CD4-positive, alpha-beta memory T cell (primary cell): ENCODE measurements at places on chromosomes 1 and 21. TPM values are rescaled to one million over a fixed set of nuclear protein-coding genes. Genes with fewer than 3 reads are reported as not detected.

DNA sequence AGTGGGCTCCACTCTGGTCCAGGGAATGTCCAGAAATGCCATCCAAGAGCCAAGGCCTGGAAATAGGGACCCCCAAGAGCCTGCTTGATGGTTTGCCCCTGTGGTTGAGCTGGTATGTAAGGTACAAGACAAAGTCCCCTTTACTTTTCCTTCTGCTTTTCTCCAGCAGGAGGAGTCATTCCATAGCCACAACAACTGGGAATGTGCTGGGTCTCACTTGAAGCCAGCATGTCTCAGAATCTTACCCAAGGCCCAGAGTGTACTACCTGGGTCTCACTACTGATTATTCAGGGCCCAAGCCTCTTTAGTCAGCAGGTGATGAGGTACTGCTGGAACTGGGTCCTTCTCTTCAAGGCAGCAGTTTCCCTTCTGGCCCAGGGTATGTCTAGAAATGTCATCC is 62.1 kb upstream of the CD55 start:
- no peak for DNase-seq

The F5 gene
- total RNA-seq: 4.9 TPM

DNA sequence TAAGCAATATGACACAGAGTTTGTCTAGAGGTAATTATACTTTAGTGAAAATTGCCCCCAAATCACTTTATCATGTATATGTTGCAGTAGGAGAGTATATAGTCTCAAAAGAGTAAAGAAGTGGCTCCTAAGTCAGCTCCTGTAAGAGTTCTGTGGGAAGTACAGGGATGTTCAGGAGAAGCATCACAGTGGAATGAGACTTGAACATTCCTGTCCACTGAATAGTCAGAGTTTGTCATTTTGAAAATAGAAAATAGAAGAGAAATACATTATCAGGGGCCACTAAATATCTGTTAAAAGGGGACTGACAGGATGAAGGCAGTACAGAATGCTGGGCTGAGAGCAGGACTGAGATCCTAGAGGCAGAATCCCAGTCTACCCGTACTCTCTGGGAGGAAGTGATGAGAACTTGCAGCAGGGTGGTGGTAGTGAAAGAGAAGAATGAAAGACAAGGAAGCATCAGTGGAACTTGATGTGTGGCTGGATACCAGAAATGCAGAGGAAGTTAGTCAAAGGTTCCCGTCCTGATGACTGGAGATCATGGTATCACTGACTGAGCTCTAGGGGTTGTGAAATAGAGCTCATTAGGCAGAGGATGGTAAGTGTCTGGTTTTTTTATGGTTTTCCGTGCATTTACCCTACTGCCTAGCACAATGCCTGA is 153.4 kb downstream of the FMN2 start:
- no peak for DNase-seq

DNA sequence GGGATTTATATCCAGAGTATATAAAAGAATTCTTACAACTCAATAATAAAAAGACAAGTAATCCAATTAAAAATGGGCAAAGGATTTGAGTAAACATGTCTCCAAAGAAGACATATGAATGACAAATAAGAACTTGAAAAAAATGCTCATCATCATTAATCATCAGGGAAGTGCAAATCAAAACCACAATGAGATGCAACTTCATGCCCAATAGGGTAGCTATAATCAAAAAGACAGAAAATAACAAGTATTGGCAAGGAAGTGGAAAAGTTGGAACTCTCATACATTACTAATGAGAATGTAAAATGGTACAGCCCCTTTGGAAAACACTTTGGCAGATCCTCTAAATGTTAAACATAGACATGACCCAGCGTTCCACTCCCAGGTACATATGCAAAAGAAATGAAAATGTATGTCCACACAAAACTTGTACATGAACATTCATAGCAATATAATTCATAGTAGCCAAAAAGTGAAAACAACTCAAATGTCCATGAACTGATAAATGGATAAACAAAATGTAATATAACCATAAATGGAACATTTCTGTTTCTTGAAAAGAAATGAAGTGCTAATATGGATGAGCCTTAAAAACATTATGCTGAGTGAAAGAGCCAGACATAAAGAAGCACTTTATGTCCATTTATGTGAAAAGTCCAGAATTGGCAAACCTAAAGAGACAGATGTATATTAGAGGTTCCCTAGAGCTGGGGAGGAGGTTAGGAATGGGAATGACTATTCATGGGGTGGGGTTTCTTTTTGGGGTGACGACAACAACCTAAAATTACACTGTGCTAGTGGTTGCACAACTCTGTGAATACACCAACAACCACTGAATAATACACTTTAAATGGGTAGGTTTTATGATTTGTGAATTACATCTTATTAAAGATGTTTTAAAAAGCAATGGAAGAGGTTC is 259.7 kb downstream of the RHOU start:
- no peak for DNase-seq

- no peak for DNase-seq
These were observed 10.1 kb upstream of the TIAM1 start for GRCh38 chr21:31354122-31354521.

DNA sequence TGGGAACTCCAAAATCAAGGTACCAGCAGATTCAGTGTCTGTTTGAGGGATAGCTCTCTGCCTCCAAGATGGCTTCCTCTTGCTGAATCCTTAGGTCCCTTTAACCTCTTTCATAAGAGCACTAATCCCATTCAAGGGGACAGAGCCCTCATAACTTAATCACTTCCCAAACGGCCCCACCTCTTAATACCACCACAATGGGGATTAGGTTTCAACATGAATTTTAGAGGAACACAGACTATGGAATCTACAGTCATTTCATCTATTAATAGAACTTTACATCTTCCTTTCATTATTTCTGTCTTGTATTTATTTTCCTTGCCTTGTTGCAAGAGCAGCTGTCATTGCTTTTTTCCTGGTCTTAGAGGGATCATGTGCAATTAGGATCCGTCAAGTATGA is 30.3 kb downstream of the HOOK1 start:
- no peak for DNase-seq

- no peak for DNase-seq
These were observed 623.4 kb upstream of the ADAMTS5 start for GRCh38 chr21:27590271-27590670.

GRCh38 chr21:35084869-35085268 is 35.8 kb upstream of the RUNX1 start:
- no peak for DNase-seq

GRCh38 chr1:24805534-24806301 is 60.5 kb downstream of the CLIC4 start:
- DNase-seq: no peak

- no peak for DNase-seq
These were observed 450.2 kb downstream of the LMO4 start for GRCh38 chr1:87778896-87779295.

- DNase-seq: no peak
These were observed 14.1 kb upstream of the TRAPPC10 start for GRCh38 chr21:43997766-43998742.

The TMPRSS2 gene
- total RNA-seq: not detected

DNA sequence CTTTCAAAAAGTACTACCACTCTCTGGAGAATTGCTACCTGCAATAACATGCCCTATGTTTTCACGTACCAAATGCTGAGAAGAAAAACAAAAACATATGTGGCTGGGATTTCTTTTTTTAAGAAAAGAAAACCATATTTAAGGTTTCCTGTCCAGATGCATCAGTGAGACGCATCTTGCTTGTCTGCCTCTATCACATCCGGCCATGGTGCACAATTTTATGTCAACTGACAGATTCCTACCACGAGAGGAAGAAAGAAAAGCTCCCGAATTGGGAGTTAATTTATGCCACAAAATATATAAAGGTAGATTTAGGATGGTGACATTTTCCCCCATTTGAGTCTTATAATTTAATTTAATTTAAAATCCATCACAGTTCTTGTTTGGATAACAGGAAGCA is 62.3 kb upstream of the COL24A1 start:
- no peak for DNase-seq

DNA sequence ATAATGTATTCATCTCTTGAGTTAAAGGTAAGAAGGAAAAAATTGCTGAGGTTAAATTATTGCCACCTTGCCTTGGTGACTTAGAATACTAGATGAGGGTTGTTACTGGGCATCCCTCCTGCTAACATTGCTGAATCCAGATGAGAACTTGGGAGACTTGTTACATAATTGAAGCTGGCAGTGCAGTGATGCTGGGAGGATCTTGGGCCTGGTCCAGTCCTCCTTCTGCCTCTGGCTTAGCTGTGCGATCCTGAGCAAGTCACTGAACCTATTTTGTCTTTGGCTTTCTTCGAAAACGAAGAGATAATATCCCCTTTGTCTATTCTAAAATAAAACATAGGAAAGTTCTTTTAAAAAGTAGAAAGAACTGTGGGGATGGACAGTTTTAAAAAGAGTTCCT is 244.9 kb upstream of the NRIP1 start:
- no peak for DNase-seq
